8988T (cell line): ENCODE measurements at places on chromosomes 6 and 20.

- no peak for DNase-seq
These were observed 995 bp upstream of the GSTA4 start for GRCh38 chr6:52995913-52996645.

DNA sequence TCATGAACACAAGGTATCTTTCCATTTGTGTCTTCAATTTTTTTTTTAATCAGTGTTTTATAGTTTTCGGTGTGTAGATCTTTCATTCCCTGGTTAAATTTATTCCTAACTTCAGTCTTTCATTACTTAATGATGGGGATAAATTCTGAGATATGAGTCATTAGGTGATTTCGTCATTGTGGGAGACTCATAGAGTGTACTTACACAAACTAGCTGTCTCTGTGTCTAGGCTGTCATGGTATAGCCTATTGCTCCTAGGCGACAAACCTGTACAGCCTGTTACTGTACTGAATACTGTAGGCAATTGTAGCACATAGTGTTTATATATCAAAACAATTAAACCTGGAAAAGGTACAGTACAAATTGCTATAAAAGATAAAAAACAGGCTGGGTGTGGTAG is 42.1 kb downstream of the SMAP1 start:
- DNase-seq = no peak

DNA sequence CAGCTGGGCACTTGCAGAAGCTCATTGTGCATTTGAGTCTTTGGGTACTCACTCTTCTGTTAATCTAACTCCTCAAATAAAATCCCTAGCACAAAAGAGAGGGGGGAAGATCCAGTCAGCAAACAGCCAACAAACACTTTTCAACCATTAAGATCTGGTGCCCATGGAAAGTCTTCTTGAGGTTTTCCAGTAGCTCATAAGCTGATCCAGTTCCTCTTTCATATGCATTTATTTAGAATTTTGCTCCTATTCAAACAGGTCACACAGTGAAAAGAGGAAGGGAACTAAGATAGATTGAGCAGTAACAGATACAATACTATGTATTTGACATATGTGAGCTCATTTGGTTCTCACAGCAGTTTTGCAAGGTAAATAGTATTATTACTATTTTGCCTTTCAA is 38.6 kb downstream of the HLA-DPB1 start:
- DNase-seq = no peak

DNA sequence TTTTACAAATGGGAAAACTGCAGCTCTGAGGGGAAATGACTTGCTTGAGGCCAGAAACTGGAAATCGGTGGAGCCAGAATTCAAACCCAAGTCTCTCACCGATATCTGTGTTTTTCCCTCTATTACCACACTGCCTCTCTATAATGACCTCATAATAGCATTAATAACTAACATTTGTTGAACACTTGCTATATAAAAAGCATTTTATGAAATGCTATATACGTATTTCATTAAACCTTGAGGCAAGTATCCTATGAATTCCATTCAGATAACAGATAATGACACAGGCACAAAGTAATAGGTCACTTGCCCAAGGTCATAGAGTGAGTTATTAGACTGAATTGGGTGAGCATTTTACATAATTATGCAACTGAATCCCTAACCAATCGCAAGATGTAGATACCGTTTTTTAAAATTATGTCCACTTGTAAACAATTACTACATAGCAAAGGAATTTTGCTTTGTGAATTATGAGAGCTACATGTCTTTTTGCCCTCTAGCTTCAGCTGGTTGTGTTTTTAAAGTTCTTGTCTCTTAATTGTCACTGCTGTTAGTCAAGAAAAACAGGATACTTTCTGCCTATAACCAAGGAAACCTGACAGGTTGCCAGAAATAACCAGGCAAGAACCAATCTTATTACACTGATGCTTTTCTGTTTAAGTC is 4.7 kb downstream of the DSN1 start:
- no peak for DNase-seq

- no peak for DNase-seq
These were observed 26.3 kb downstream of the PRDM1 start for GRCh38 chr6:106112433-106112832.

- DNase-seq = no peak
These were observed 9.9 kb upstream of the CDK5RAP1 start for GRCh38 chr20:33411242-33411641.

DNA sequence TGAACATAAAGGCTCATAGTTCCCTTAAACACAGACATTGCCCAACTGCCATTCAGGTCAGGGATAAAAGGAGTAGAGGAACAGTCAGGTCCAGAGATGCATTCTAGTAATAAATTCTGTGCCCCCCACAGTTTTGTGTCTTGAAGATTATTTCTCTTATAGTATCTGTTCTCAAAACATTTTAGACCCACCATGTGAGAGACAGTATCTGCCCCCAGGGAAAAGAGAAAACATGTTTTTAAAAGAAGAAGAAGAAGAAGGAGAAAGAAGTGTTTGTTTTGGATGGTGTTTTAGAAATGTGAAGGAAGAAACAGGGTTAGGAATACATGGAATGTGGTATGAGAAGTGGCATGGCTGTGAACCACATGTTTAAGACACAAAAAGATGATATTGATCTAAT is 629.6 kb upstream of the EPHA7 start:
- DNase-seq = no peak

GRCh38 chr6:103783329-103783728 is 1076.4 kb downstream of the HACE1 start:
- no peak for DNase-seq

GRCh38 chr6:83199863-83200225 is 6.7 kb downstream of the RWDD2A start:
- no peak for DNase-seq

GRCh38 chr20:59214073-59214472 is 50.5 kb downstream of the ZNF831 start:
- DNase-seq = no peak

- DNase-seq = no peak
These were observed 33.5 kb upstream of the BMP6 start for GRCh38 chr6:7692453-7692784.

- no peak for DNase-seq
These were observed 1.4 kb upstream of the PTPRA start for GRCh38 chr20:2871661-2872458.

- DNase-seq = no peak
These were observed 189.0 kb upstream of the SOX4 start for GRCh38 chr6:21404577-21404976.

DNA sequence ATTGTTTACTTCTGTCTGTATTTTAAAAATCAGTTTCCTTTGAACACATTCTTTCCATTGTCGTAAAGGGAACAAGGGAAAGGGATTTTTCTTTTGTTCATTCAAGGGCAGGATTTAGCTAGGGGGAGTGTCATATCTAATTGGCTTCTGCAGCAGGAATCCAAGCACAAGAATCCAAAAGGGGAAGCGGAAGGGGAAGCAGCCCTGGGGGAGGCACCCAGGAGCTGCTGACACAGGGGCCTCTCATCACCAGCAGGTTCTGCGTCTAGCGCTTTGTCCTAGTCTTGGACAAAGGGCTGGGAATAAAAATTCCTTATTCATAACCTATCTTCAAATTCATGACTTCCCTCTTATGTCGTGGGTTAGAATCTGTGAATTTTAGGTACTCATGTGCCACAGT is 13.7 kb downstream of the RIPK1 start:
- DNase-seq = no peak

DNA sequence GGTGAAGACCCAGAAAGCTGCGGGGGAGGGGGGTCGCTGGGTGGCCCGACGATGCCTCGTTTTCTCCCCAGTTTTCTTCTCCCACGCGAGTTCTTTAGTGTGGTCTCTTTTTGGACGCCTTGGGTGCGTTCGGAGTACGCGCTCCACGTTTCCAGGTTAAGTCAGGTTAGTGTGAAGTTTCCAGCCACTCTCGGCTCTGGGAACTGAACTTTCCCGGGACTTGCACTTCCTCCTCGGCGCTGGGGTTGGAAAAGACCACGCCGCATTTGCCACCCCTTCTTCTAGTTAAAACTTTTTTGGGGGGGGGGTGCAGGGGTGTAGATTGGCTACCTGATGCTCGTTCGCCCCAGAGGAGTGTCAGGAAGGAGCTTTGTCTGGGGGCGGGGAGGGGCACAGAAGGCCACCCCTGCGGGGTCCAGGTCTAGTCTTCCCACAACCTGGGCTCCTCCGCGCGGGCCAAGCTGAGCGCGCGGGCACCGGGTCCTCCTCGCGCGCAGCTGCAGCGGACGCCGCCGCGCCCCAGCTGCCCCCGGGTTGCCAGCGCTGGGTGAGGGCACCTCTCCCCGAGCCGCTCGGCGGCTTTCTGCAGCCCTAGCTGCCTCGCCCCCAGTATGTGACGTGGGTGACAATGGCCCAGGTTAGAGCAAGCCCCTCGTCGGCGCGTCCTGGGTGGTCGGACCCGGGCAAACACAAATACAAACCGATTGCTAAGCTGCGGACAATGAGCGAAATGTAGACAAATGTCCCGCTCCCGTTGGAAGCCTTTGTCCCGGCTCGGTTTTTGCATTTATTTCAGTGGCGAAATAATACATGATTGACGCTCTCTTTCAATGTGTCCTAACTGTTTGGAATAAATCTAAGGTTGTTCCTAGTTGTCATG is 1.7 kb upstream of the NKX2-2 start:
- DNase-seq = no peak

DNA sequence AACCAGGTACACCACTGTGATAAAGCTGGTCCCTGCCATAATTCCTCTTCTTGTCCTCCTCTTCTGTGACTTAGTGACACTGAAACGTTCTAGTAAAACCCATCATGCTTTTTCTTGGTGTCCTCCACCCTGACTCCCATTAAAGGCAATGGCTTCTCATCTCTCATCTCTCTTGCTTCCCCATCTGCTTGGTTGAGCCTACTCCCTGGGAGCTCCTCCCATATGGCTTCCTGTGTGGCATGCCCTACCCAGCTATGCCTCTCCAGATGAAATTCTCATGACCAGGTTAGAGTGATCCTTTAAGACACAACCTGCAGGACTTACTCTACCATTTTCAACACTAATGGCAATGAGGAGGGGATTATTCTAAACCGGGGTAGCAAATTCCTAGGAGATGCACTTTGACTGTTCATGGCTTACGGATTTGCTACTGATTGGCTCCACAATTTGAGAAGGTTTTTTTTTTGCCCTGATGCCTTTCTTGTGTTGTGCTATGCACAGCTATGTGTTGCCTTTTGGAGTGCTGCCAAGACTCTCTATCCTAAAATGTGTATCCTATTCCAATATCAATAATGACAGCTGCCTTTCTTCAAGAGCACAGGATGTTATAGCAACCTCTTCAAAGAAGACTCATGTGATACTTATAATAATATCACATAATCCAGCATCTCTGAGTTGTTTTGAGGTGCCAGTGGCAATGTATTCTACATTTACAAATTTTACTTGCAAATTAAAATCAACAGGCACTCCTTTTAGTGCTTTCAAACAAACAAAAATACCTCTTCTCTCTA is 6.1 kb downstream of the SIRPG start:
- DNase-seq = no peak

DNA sequence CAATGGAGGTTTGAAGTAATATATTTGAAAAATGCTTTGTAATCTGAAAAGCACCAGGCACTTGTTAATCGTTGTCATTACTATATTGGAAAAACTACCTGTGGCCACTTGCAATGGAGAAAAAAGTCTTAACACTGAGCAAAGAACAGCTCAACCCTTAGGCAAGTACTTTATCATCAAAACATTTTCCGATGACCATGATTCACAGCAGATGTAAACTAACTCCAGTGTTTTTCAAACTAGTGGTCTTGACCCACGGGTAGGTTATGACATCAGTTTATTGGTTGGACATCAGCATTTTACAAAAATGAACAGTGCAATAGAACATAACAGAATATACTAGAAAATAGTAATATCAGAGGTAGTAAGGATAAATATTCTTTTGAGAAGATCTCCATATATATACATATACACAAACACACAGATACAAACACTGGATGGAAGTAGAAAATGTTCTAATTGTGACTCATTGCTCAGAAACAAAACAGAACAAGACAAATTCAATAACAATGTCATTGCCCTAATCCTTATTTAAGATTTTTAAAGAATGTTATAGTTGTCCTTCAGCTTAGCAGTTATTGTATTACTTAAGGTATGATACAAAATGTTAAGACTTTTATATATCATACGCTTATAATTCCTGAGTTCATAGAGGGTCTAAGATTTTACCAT is 123.0 kb downstream of the PLCB1 start:
- DNase-seq = no peak

GRCh38 chr6:43451939-43452338 is 3.4 kb downstream of the DLK2 start:
- DNase-seq = no peak

DNA sequence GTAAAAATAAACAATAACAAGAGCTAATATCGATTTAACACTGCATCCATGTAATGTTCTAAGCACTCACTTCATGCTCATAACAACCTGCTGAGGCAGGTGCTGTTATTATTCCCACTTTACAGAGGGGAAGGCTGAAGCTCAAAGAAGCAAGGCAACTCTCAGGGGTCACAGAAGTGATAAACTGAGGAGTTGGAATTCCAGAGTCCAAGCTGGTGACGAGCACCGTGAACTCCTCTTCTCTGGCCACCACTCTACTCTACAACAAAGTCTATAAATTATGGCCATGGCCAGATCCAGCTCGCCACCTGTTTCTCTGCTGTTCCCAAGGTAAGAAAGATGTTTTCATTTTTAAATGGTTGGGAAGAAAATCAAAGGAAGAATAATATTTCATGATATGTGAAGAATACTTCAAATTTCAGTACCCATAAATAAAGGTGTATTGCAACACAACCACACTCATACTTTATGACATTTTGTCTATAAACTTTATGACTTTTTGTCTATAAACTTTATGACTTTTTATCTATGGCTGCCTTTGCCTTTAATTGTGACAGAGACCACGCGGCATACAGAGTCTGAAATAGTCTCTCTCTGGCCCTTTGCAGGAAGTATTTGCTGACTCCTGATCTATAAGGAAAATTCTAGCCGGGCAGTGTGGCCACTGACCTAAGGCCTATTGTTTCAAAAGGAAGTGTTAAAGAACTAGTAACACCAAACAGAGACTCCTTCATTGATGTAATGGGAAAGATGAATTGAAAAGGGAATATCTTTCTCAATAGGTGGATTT is 113.2 kb upstream of the KCNG1 start:
- no peak for DNase-seq

DNA sequence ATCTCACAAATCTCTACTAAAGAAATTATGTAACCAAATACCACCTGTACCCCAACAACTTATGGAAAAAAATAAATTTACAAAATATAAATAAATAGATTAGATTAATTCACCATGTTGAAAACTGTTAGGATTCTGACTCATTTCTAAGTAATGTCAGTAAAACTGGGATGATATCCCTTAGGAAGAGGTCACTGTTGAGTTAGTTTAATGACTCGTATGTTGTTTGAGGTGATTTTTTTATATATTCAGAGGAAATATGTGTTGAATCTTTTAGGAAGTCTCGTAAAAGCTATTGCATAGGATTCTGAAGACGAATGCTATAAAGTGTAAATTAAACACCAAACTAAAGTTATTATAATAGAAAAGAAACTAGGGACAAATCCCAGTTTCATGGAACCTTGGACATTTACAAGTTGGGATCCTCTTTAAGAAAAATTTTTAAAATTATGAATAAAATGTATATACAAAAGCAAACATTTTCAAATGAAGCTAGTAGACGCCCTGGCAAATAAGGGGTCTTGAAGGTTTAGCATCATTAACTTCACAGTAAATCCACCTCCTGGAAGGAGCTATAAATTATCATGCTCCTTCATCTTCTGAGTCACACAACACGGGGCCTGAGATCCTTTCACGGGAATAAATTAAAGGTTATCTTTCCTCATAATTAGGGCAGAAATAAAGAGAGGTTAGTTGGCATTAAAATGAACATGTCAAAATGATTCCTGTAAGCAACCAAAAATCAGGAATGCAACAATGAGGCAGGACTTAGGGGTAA is 37.0 kb upstream of the POU3F2 start:
- DNase-seq = no peak

GRCh38 chr20:23497536-23497935 is 6.6 kb downstream of the CST8 start:
- DNase-seq = no peak
